ENCODE measurements at places on chromosomes 4 and X. TPM values are rescaled to one million over a fixed set of nuclear protein-coding genes. Genes with fewer than 3 reads are reported as not detected.

- H3K4me3 ChIP-seq, result no peak overlapping the region
- no peaks in the 10 kb centered on the region for H3K27me3 ChIP-seq
- no peak overlapping the region for H3K27ac ChIP-seq
- DNase-seq, result peak; percentile 6
- H3K36me3 ChIP-seq, result no peaks in the 10 kb centered on the region
These were observed 56.7 kb upstream of the COL25A1 start for GRCh38 chr4:109359040-109359646.

DNA sequence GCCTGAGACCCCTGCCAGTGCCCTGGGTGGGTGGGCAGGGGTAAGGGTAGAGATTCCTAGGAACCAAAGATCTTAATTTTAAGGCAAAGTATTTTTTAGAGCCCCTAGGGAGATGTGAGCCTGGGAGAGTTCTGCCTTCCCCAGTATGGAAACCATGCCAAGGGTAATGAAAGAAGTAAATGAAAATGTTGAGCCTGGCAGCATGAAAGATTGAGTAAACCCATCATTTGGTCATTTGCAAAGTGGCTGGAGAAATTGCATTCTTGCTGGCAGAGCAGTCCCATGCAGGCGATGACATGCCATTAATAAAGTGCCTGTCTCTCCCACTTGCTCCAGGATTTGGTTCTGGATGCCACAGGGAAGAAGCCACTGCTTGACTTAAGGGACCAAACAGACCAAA lies 60.7 kb upstream of the GPC4 start:
- no peaks in the 10 kb centered on the region for H3K27me3 ChIP-seq
- no peak for DNase-seq
- no peaks in the 10 kb centered on the region for H3K4me1 ChIP-seq
- no peak overlapping the region for H3K4me3 ChIP-seq
- H3K36me3 ChIP-seq, result no peaks in the 10 kb centered on the region

GRCh38 chrX:105876658-105877057 lies 54.3 kb downstream of the NRK start:
- H3K27ac ChIP-seq, result no peak overlapping the region
- H3K4me3 ChIP-seq, result no peak overlapping the region
- H3K27me3 ChIP-seq, result no peaks in the 10 kb centered on the region

- no peaks in the 10 kb centered on the region for H3K4me1 ChIP-seq
- H3K27ac ChIP-seq, result no peak overlapping the region
- H3K27me3 ChIP-seq, result no peaks in the 10 kb centered on the region
- DNase-seq, result no peak
- no peak overlapping the region for H3K4me3 ChIP-seq
- no peaks in the 10 kb centered on the region for H3K36me3 ChIP-seq
These were observed 168.5 kb upstream of the LDB2 start for GRCh38 chr4:17066972-17067371.

DNA sequence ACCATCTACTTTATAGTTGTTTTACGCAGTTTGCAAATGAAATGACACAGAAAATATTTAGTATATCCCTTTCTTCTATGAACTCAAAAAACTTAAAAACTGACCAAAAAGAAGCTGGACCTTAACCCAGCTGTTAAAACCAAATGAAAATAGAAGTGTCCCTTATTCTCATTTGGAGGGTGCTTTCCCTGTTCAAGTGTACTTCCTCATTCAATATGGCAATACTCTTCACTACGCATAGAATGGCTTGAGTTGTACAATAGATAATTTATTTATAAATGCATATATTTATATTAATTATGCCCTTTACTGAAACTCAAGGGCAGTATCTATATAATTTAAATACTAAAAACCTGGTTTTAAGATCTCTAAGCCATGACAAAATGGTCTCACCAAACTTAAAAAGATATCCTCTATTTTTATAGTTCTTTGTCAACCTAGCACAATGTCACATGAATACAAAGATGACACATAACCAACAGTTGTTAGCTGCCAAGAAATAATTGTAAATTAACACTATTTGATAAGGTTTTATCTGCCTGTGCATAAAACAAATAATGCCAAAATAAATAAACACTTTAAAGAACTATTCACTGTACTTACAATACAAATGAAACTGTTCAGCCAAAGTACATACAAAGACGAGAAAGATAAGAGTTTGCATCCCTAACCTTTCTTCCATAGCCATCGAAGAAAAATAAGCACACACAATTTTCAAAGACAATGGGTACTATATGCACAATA lies 25.2 kb downstream of the YTHDC1 start:
- H3K4me1 ChIP-seq, result no peaks in the 10 kb centered on the region
- H3K27ac ChIP-seq, result no peak overlapping the region
- no peak for DNase-seq
- peaks cover 18% of the 10 kb centered on the region for H3K36me3 ChIP-seq
- no peaks in the 10 kb centered on the region for H3K27me3 ChIP-seq
- H3K4me3 ChIP-seq, result no peak overlapping the region

- no peak overlapping the region for H3K4me3 ChIP-seq
- no peak for DNase-seq
- no peaks in the 10 kb centered on the region for H3K36me3 ChIP-seq
- H3K27me3 ChIP-seq, result no peaks in the 10 kb centered on the region
- no peaks in the 10 kb centered on the region for H3K4me1 ChIP-seq
These were observed 666.2 kb downstream of the DMD start for GRCh38 chrX:32545101-32545500.

The GCNA gene
- polyA plus RNA-seq, result 1.7 TPM

DNA sequence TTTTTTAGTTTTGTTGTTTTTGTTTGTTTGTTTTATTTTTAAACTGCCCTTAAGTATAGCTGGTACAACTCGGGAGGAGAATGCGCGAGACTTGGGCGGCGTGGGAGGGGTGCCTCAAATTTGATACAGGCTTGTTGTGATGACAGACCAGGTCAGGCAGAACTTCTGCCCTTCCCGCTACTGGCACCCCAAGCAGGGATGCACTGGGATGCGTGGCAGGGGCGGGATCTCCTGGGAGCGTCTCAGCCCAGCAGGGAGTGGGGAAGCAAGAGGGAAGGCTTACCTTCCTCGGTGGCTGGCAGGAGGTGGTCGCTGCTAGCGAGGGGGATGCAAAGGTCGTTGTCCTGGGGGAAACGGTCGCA lies 851 bp downstream of the SFRP2 start:
- H3K36me3 ChIP-seq, result no peaks in the 10 kb centered on the region
- peaks cover 53% of the 10 kb centered on the region for H3K27me3 ChIP-seq
- H3K4me1 ChIP-seq, result peaks cover 3% of the 10 kb centered on the region
- DNase-seq, result no peak
- no peak overlapping the region for H3K27ac ChIP-seq

DNA sequence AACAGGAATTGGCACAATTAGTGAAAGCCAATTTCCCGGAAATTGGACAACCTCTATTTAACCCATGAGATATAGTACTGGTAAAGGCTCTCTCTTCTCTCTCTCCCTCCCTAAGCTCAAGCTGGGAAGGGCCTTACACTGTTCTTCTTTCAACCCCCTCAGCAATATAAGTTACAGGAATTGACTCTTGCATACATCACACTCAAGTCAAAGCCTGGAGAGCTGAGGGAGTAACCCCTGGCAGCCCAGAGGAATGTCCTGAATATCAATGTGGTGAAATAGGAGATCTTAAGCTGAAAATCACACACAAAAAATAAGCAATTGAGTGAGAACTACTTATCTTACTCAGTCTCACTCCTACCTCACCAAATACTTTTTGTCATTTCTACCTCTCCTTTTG lies 186.9 kb upstream of the SPOCK3 start:
- no peaks in the 10 kb centered on the region for H3K27me3 ChIP-seq
- no peaks in the 10 kb centered on the region for H3K4me1 ChIP-seq
- H3K4me3 ChIP-seq, result no peak overlapping the region

The IL1RAPL1 gene
- polyA plus RNA-seq, result not detected

The NEUROG2 gene
- not detected for polyA plus RNA-seq

- H3K27ac ChIP-seq, result no peak overlapping the region
- no peak overlapping the region for H3K4me3 ChIP-seq
- no peaks in the 10 kb centered on the region for H3K36me3 ChIP-seq
- H3K4me1 ChIP-seq, result no peaks in the 10 kb centered on the region
These were observed 5.4 kb downstream of the TSPAN5 start for GRCh38 chr4:98652996-98653395.

DNA sequence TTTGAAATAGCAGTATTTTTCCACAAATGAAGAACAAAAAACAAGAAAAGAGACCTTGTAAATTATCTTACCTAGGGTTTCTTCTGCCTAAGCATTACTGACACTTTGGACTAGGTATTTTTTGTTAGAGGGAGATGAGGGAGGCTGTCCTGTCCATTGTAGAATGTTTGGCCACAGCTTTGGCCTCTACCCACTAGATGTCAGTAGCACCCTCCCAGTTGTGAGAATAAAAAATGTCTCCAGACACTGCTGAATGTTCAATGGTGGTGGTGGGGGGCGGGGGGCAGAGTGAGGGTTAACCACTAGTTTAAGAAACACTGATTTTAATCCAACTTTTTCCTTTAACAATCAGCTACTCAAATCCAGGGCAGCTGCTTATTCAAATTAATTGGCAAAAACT lies 25.8 kb downstream of the OTUD4 start:
- no peak overlapping the region for H3K4me3 ChIP-seq
- no peaks in the 10 kb centered on the region for H3K4me1 ChIP-seq
- H3K27me3 ChIP-seq, result no peaks in the 10 kb centered on the region

The MED12 gene
- 8.4 TPM for polyA plus RNA-seq

DNA sequence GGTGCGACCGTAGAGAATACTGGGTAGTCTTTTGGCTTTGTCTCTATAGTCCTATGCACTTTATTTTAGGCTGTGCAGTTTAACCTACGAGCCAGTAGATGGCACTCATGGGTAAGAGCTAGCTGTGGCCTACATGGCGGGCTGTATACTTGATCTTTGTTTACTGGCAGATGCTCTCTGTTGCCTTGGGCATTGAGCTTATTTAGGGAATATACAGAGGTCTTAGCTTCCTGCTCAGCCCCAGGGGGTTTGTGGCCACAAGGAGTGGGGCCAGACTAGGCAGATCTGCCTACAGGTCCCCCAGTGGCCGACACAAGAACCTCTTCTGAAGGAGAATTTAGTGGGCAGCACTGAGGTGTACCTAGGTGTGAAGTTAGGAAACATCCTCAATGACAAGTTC lies 227.6 kb upstream of the HDX start:
- no peaks in the 10 kb centered on the region for H3K36me3 ChIP-seq
- no peak overlapping the region for H3K4me3 ChIP-seq
- H3K4me1 ChIP-seq, result no peaks in the 10 kb centered on the region
- H3K27ac ChIP-seq, result no peak overlapping the region
- peak; percentile 38 for DNase-seq

- DNase-seq, result no peak
- H3K4me3 ChIP-seq, result no peak overlapping the region
- H3K36me3 ChIP-seq, result no peaks in the 10 kb centered on the region
- H3K27me3 ChIP-seq, result no peaks in the 10 kb centered on the region
- H3K27ac ChIP-seq, result no peak overlapping the region
These were observed 638.5 kb upstream of the FAM241A start for GRCh38 chr4:111506706-111507105.

The PDGFC gene
- 2.5 TPM for polyA plus RNA-seq

- DNase-seq, result no peak
- H3K27ac ChIP-seq, result no peak overlapping the region
- H3K27me3 ChIP-seq, result no peaks in the 10 kb centered on the region
- H3K36me3 ChIP-seq, result peaks cover 23% of the 10 kb centered on the region
- H3K4me3 ChIP-seq, result peak overlapping the region; percentile 36
- no peaks in the 10 kb centered on the region for H3K4me1 ChIP-seq
These were observed 34.6 kb downstream of the NBDY start for GRCh38 chrX:56763556-56764152.

DNA sequence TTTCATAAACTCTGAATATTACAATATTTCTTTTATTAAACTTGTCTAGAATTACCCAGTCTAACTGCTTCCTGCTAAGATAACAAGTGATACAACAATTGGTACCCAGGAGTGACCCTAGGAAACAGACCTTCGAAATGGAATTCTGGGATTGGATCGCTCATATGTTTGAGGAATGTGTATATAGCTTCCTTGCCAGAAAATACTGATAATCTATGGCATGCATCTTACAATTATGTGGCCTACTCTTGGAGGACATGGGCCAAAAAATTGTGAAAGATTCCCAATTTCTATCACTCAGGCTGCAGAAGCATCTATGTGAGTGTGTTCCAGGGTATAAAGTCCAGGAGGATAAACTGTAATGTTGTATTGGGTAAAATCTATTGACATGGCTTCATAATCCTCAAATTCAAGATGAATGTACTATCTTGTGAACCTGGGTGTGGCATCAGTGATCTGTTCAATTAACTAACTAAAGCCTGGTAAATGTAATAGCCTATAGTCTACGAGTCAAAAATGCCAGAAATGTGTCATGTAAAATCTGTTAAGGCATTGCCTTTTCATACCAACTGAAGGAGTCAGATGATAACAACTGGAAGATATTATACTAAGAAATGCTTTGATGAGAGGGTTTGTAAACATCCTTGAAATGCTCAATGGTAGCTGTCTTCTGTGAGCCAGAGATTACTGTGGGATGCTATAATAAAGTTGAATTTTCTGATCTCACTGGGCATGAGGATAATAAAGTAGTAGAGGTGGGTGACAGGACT lies 1499.3 kb downstream of the PCDH7 start:
- no peak overlapping the region for H3K4me3 ChIP-seq
- DNase-seq, result no peak
- H3K4me1 ChIP-seq, result no peaks in the 10 kb centered on the region
- no peak overlapping the region for H3K27ac ChIP-seq
- no peaks in the 10 kb centered on the region for H3K36me3 ChIP-seq

The KCNIP4 gene
- not detected for polyA plus RNA-seq

The SASH3 gene
- 7.0 TPM for polyA plus RNA-seq

DNA sequence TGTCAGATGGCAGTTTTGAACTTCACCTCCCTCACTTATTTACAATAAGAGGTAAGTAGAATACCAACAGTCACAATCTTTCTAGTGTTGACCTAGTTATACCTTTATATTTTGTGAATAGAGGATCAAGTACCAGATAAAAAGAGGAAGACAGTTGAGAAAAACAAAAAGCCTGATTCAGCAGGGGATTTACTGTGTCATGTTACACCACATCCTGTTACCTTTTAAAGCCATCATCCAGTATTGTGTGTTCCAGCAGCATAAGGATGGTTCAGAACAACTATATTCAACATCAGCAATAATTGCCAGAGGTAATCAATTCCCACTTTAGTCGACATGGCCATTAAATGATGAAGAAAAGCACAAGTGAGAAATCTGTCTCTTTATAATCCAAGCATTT lies 21.3 kb upstream of the CXCL6 start:
- no peaks in the 10 kb centered on the region for H3K4me1 ChIP-seq
- no peak for DNase-seq
- no peak overlapping the region for H3K4me3 ChIP-seq
- H3K27me3 ChIP-seq, result peaks cover 3% of the 10 kb centered on the region
- H3K27ac ChIP-seq, result no peak overlapping the region

GRCh38 chr4:87258677-87259076 lies 38.3 kb upstream of the KLHL8 start:
- H3K27ac ChIP-seq, result no peak overlapping the region
- DNase-seq, result no peak
- H3K4me1 ChIP-seq, result no peaks in the 10 kb centered on the region
